ENCODE measurements at places on chromosomes 11 and 22. TPM values are rescaled to one million over a fixed set of nuclear protein-coding genes. Genes with fewer than 3 reads are reported as not detected.

GRIK4 gene
- 0.97 TPM for polyA plus RNA-seq

OR4C5 gene
- polyA plus RNA-seq, result not detected

DDX17 gene
- polyA plus RNA-seq, result 748 TPM

NTM gene
- polyA plus RNA-seq, result 51.8 TPM

- no peak for DNase-seq
Measured at GRCh38 chr11:134818516-134818915, 406.5 kb upstream of the B3GAT1 start.

DNA sequence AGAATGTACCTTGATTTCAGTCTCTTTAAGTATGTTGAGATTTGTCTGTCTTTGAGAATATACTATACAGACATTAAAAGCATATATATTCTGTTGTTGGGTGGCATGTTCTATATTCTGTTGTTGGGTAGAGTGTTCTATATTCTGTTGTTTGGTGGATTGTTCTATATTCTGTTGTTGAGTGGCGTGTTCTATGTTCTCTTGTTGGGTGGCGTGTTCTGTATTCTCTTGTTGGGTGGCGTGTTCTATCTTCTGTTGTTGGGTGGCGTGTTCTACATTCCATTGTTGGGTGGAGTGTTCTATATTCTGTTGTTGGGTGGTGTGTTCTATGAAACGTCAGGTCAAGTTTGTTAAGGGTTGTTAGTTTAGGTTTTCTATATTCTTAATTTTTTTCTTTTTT lies 27.1 kb upstream of the CTTN start:
- DNase-seq, result no peak

GRCh38 chr11:66457826-66458225 lies 8.9 kb upstream of the PELI3 start:
- no peak for DNase-seq

GRCh38 chr11:32288276-32288675 lies 147.1 kb downstream of the WT1 start:
- no peak for DNase-seq

GRCh38 chr11:134575504-134576230 lies 163.6 kb upstream of the B3GAT1 start:
- no peak for DNase-seq

Measured in left renal cortex interstitium (tissue), 4 donors.